ENCODE measurements at places on chromosomes 2 and 18. TPM values are rescaled to one million over a fixed set of nuclear protein-coding genes. Genes with fewer than 3 reads are reported as not detected.

DNA sequence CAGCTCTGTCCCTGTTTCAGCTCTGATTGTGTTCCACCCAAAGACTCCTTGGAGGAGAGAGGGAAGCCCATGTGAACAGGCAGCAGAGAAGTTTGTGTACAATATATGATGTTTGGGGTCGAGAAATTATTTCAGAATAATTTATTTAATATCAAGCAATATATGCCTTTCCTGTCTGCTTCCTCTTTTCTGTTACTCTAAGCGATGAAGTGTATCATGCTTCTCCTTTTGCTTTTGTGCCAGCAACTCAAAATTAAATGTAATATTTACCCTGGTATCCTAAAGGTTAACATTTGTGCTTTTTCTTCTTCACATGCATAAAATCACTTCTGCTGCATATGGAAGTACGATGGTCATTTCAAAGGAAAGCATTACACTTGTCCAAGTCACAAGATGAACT lies 2.4 kb upstream of the NTSR2 start:
- H3K27ac ChIP-seq = no peak overlapping the region
- H3K27me3 ChIP-seq = peaks cover 4% of the 10 kb centered on the region
- H3K4me1 ChIP-seq = peaks cover 9% of the 10 kb centered on the region
- H3K4me3 ChIP-seq = no peak overlapping the region

GRCh38 chr2:3523551-3524041 lies 4.3 kb upstream of the ADI1 start:
- H3K36me3 ChIP-seq = no peaks in the 10 kb centered on the region
- H3K27me3 ChIP-seq = no peaks in the 10 kb centered on the region
- no peak for DNase-seq
- H3K27ac ChIP-seq = peak overlapping the region; percentile 78
- H3K4me3 ChIP-seq = no peak overlapping the region

DNA sequence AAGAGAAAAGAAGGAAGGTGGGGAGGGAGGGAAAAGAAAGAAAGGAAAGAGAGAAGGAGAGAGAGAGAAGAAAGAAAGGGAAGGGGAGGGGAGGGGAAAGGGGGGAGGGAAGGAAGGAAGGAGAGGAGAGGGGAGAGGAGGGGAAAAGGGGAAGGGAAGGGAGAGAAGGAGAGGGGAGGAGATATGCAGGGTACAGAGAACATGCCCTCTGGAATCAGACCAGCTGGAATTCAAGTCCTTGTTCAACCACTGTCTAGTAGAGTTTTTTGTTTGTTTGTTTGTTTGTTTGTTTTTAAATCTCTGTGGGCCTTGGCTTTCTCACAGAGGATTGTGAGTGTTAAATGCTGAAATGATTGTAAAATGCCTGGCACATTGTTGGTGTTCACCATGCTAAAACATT lies 77.7 kb upstream of the FOSL2 start:
- H3K4me3 ChIP-seq = no peak overlapping the region
- H3K27ac ChIP-seq = no peak overlapping the region
- peaks cover 14% of the 10 kb centered on the region for H3K4me1 ChIP-seq

DNA sequence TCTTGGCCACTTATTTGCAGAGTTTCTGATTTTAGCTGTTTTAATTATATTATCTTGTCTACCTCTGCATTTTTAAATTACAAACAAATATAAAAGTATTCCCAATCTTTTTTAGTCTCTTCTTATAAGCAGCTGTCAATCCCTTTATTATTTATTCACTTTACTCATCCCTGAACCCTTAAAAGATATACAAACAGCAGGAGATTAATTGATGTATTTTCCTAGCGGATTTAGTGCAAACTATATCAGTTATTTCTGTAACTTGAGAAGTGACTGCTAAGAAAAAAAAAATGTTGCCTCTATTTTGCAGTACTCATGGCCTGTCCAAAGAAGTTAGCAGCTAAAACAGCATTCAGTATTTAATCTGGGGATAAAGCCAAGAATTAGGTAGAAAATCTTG lies 42.1 kb upstream of the GCFC2 start:
- no peak for DNase-seq
- H3K27ac ChIP-seq = no peak overlapping the region

DNA sequence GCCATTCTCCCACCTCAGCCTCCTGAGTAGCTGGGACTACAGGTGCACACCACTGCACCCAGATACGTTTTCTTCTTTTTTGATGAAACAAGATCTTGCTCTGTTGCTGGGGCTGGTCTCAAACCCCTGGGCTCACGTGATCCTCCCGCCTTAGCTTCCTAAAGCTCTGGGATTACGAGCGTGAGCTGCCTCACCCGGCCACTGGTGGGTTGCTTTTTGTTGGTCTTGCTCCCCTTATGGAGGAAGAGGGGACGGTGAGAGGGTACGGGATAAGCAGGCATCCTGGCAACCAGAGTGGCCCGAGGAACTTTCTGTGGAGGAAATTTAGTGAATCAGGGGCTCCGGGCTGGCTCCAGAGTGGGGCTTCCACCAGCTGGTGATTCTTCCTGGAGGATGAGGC lies 222.3 kb downstream of the HDAC4 start:
- no peaks in the 10 kb centered on the region for H3K4me1 ChIP-seq
- no peak overlapping the region for H3K4me3 ChIP-seq
- DNase-seq = peak; percentile 38
- H3K36me3 ChIP-seq = peaks cover 5% of the 10 kb centered on the region
- no peaks in the 10 kb centered on the region for H3K27me3 ChIP-seq
- no peak overlapping the region for H3K27ac ChIP-seq

- peak overlapping the region; percentile 91 for H3K27ac ChIP-seq
- H3K4me1 ChIP-seq = peaks cover 27% of the 10 kb centered on the region
- no peaks in the 10 kb centered on the region for H3K27me3 ChIP-seq
- DNase-seq = peak; percentile 96
- no peaks in the 10 kb centered on the region for H3K36me3 ChIP-seq
Observed at GRCh38 chr2:67650291-67651133, 253.4 kb downstream of the ETAA1 start.

DNA sequence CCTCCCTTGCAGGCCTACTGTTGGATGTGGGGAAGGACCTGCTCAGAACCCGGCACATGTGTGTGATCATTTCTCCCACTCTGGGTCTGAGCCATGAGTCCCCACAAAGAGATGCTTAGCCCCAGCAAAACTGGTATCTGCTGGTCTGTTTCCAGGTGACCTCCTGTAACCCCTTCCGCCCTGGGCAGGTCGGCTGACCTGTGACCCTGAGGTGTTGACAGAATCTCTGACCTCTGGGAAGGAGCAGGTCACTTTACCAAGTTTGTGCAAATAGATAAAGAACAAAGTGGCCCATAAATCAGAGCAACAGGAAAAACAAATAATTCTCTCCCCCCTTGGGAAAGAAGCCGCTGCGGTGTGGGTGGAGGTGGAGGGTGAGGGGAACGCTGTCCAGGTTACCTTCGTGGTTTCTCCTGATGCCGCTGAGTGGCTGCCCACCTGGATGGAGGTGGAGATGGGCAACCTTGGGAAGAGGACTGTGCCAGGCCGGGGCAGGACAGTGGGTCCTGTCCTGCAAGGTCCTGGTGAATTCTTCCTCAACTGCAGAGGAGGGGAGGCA lies 174.0 kb upstream of the MYCN start:
- no peak overlapping the region for H3K4me3 ChIP-seq
- H3K4me1 ChIP-seq = no peaks in the 10 kb centered on the region
- no peaks in the 10 kb centered on the region for H3K36me3 ChIP-seq
- H3K27me3 ChIP-seq = no peaks in the 10 kb centered on the region
- H3K27ac ChIP-seq = no peak overlapping the region

DNA sequence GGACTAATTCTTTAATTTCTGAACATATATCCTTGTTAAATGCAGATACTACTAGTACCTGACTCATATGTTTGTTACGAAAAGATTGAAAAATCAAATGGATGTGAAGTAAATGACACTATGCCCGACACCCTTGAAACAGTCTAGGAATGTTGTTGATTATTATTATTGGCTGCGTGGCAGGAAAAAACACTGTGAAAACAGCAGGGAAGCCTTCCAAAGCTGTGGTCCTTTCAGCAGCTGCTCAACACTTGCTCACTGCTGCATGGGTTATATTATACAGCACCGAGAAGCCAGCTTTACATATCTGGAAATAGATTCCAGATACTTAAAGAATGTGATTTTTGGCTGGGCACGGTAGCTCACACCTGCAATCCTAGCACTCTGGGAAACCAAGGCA lies 26.5 kb downstream of the CRYGD start:
- H3K27me3 ChIP-seq = no peaks in the 10 kb centered on the region
- no peaks in the 10 kb centered on the region for H3K36me3 ChIP-seq

RNF125 gene
- 0.95 TPM for total RNA-seq

UGT1A8 gene
- total RNA-seq = not detected

DAW1 gene
- total RNA-seq = not detected

TTC21B gene
- total RNA-seq = 32.8 TPM

All from sigmoid colon (tissue), 7 donors.